Stimulated activated CD4-positive, alpha-beta T cell treated with anti-CD3 and anti-CD28 coated beads, TNF-alpha, amount 100 ng/mL, for 4 hours (primary cell): ENCODE measurements at places on chromosomes 3 and 15.

GRCh38 chr15:66092053-66093016 lies 161.2 kb downstream of the MEGF11 start:
- no peak for DNase-seq

DNA sequence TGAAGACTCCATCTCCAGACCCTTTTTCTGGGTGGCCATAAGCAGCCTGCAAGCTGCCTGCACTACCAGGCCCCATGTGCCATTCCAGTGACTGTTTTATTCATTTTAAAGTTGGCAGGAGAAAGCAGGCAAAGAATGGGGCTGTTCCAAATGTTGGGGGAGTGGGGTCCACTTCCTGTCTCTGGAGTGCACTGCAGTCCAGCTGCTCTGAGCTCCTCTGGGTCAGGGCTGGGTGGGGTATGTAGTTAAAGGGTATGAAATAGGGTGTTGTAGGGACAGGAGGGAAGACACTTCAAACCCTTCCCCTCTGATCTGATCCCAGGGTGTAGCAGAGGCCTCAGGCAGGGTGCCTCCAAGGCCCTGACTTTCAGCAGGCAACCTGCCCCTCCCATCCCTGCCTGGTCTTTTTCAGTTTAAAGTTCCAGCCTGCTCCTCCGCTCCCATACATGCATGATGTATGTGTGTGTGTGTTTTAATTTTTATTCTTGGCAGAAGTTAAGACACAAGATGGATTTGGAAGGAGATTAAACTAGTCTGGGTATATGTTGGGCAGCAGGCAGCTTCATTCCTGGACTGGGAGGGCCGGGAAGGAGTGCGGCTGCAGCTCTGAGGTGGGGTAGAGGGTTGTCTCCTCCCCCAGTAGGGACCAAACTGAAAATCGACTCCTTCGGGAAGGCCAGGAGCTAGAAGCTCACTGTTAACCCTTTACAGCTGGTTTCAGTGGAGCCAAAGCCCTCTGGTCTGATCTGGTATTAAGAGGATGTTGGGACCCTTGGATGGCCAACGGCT lies 17.3 kb downstream of the BOC start:
- no peak for DNase-seq

DNA sequence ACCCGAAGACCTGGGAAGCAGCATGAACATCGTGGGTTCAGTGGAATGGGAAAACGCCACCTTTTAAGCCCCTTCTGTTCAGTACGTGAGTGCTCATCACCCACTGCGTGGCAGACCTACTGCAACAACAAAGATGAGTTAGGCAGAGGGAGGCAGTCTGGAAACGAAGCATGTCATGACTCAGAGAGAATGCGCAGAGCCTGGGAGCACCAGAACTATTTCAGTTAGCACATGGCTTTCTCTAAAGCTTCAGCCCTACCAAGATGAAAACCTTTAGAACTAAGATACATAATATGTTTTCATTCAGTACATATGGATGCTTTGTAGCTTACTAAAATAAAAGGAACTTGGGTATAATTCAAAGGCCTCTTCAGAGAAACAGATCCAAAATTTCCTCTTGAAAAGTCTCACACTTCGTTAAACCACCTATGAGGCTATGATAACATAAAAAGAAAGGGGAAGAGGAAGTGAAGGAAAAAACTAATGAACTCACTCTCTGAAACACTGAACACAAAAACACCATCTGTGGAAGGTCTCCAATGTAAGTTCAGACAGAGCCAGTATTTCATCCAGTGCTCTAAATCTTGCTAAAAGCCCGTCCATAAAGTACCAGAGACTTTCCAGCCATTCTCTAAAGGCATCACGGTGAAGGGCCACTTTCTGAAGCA lies 140.1 kb downstream of the OCA2 start:
- DNase-seq = no peak

DNA sequence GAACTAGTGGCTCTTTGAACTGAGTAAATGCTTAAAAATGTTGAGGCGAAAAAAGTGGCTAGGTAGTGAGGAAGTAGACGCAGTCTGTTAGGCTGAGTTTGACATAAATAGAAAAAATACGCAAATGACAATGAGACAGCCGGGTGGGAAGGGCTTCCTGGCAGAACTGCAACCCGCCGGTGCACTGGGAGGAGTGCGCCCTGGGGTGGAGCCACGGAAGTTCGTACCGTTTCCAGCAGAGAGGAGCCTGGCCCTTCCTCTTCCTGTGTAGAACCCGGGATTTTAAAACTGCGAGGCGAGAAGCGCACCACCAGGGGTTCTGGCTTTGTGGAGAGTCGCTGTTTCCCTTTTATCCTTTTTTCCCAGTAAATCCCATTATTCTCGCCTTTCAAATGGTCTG lies 602.6 kb downstream of the PYDC2 start:
- no peak for DNase-seq

- DNase-seq = no peak
Observed at GRCh38 chr15:69679623-69680228, 227.1 kb downstream of the RPLP1 start.

GRCh38 chr3:182491577-182491976 lies 301.7 kb upstream of the ATP11B start:
- no peak for DNase-seq

- DNase-seq = no peak
Observed at GRCh38 chr3:121574449-121574848, 6.7 kb downstream of the ARGFX start.

DNA sequence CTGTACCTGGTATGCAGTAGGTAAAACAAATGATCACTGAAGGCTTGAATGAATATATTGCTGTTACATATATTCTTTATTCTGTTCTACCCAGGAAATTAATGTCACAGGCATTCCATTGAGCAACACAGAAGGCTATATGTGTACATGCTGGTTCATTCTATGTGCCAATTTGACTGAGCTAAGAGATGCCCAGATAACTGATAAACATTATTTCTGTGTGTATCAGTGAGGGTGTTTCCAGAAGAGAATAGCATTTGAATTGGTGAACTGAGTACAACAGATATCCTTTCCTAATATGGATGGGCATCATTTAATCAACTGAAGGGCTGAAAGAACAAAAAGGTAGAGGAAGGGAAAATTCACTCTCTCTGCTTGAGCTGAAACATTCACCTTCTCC lies 886.8 kb downstream of the FHIT start:
- DNase-seq = no peak

DNA sequence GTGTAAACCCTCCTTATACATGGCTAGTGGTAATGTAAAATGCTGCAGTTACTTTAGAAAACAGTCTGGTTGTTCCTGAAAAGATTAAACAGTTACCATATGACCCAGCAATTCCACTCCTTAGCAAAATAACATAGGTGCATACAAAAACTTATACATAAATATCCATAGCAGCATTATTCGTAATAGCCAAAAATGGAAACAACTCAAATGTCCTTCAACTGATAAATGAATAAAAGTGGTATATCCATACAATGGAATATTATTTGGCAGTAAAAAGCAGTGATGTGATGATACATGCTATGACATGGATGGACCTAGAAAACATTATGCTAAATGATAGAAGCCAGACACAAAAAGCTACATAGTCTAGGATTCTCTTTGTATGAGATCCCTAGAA lies 31.6 kb upstream of the SIN3A start:
- no peak for DNase-seq

GRCh38 chr3:38696034-38696433 lies 46.5 kb upstream of the SCN5A start:
- no peak for DNase-seq

GRCh38 chr15:83815506-83815905 lies 161.6 kb downstream of the ADAMTSL3 start:
- no peak for DNase-seq

DNA sequence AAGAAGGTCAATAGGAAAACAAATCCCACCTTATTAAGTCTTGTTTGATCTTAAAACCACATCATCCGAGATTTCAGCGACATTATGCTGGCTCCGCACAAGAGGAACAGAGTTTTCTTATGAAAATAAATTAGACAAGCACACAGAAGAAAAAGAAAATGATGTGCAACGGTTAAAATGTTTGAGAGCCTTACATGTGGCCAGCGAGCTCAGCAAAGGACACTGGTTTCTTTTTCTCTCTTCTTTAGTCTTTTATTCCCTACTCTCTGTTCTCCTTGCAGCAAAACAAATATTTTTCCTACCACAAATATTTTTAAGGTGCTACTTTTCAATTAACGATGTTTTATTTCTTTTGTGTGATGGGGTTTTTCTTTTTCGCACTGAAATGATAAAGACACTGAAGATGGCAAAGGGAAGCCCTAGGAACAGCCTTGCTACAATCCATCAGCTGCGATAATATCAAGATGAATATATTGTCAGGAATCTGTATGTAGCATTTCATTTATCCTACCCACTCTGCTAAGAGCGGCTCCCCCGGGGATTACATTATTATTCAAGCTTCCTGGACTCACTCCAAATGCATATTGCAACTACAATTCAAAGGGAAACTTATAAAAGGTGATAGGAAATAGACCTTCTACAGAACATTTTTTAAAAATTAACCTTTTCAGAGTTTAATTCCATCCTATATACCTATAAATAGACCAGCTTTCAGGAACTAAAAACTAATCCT lies 72.9 kb downstream of the ANXA2 start:
- no peak for DNase-seq

DNA sequence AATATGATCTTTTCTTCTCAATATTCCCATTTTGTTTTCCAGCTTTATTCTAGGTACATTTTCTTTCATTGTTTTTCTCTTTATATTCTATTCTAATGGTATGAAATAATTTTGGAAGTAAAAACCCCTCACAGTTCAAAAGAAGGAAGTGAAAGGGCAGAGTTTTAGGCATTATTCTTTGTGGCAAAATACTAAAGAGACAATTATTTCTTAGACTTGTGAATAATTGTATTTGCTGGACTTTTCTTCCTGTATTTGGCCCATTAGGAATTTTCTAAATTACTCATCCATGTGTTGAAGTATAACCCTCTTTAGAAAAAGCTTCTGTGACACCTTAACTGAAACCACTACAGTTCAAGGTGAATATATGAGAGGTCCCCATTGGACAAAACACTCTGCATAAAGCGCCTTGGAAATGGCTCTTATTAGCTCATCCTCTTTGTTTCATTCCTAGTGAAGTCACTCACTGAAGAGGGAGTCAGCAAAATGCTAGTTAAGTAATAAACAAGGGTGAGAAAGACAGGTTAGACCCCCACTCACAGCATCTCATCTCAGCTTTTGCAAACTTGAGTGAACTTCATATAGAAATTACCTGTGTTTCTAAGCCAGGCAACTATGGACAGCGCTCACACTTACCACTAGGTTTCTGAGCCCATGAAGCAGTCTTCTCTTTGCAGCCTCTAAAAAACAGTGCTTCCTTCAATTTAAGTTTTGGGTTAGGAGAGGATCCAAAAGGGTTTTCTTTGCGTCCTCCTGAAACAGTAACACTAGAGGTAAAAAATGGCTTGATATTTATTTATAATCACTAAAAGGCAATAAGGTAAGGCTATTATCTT lies 327.5 kb downstream of the ARPP21 start:
- DNase-seq = no peak

- no peak for DNase-seq
Observed at GRCh38 chr15:75170711-75171341, 30.9 kb upstream of the C15orf39 start.

GRCh38 chr3:98388147-98388546 lies 2.3 kb upstream of the OR5K3 start:
- DNase-seq = no peak

DNA sequence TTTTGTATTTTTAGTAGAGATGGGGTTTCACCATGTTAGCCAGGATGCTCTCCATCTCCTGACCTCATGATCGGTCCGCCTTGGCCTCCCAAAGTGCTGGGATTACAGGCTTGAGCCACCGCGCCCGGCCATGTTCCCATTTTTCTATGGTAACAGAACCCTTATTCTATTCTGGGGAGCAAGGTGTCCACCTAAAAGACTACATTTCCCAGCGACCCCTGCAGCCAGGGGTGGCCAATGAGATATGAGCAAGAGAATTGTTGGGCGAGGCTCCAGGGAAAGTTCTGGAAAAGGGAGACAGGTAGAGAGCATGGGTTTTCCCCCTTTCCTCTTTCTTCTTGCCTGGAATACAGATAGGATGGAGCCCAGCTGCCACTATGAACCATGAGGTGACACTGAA lies 96.9 kb downstream of the LINGO1 start:
- no peak for DNase-seq

GRCh38 chr3:161295325-161295724 lies 74.2 kb downstream of the NMD3 start:
- no peak for DNase-seq

GRCh38 chr3:194078045-194078821 lies 57.7 kb upstream of the HES1 start:
- no peak for DNase-seq

- no peak for DNase-seq
Observed at GRCh38 chr3:141302364-141303141, 65.8 kb upstream of the ZBTB38 start.

DNA sequence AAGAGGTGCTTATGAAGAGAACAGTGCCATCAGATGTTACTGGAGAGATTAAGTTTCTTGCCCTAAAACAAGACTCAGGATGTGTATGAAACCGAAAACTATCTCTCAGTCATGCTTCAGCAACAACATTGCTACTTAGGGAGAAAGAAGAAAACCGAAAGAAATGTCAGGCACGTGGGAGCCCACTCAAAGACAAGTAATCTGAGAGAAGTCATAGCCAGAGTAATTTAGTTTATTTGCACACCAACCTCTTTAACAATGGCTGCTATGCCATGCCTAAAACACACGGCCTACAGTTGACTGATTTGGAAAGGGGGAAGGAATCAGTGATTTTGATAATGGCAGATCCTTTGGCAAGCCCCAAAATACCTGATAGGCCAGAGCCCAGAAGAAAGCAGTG lies 162.9 kb downstream of the TIGIT start:
- no peak for DNase-seq

DNA sequence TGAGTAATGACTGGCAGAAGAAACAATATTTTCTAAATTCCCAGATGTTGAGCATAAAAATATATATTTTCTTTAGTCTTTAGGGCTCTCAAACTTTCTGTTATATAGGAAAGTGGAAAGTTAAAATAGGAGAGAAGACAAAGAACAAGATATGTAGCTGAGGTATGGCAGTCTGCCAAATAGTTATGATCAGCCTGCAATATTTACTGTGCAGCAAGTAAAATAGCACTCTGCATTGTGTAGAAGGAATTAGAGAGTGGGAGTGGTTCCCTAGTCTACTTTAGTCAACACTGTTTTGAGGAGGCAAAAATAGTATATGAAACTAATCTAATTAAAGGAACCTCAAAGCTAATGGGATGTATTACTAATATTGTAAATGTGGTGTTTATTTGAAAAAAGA lies 978.1 kb upstream of the ALCAM start:
- DNase-seq = no peak

DNA sequence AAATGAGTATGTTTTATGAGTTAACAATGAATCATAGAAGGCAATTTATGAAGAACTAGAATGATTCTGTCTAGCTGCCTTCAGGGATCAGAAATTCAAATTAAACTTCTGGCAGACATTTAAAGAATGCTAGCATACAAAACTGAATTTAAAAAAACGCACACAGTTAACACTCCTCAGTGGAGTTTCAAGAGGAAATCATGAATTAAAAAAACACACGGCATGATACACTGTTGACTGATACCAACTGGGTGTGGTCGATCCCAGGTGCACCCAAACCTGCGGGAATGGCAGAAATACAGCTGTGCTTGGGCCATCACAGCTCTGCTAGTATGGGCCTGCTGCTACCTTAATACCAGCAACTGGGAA lies 526.0 kb downstream of the FOXP1 start:
- no peak for DNase-seq

- no peak for DNase-seq
Observed at GRCh38 chr15:51731549-51732267, 5.7 kb downstream of the LYSMD2 start.
